ENCODE measurements at places on chromosomes 7 and 10.

DNA sequence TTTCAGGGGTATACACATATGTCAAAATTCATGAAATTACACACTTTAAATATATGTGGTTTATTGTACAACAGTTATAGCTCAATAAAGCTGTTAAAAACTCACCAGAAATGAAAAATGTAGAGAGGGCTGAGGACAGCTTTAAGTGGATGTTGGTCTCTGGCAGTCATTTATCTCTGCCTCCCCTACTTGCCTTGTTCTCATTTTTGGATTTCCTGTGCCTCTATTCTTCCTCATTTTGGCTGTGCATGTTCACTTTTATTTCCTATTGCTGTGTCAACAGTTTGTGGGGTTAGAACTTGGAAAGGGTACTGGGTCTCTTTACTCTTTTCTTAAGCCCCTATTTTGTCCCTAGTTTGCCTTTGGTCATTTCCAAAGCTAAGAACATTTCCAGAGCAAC lies 18.6 kb upstream of the MEST start:
- no peak for DNase-seq

- DNase-seq: no peak
Measured at GRCh38 chr7:72080865-72081510, 331.1 kb downstream of the CALN1 start.

- no peak for DNase-seq
Measured at GRCh38 chr7:44735403-44736165, 13.1 kb upstream of the ZMIZ2 start.

GRCh38 chr10:70130878-70131559 lies 1.6 kb downstream of the AIFM2 start:
- DNase-seq: no peak

DNA sequence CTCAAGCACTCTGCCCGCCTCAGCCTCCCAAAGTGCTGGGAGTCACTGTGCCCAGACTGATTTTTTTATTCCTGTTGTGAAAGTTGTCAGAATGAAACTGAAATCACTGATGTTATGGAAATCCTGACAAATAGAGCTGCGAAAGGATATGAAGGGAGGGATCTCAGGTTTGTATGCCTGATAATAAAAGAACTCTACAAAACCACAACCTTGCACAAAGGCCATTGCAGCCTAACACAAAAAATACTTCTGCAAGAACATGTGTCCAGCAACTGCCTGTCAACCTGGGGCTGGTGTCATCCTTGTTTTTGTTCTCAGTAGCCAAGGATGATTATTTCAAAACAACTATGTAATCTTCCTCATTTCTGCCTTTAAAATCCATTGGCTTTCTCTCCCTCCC lies 126.1 kb downstream of the NEBL start:
- DNase-seq: no peak

DNA sequence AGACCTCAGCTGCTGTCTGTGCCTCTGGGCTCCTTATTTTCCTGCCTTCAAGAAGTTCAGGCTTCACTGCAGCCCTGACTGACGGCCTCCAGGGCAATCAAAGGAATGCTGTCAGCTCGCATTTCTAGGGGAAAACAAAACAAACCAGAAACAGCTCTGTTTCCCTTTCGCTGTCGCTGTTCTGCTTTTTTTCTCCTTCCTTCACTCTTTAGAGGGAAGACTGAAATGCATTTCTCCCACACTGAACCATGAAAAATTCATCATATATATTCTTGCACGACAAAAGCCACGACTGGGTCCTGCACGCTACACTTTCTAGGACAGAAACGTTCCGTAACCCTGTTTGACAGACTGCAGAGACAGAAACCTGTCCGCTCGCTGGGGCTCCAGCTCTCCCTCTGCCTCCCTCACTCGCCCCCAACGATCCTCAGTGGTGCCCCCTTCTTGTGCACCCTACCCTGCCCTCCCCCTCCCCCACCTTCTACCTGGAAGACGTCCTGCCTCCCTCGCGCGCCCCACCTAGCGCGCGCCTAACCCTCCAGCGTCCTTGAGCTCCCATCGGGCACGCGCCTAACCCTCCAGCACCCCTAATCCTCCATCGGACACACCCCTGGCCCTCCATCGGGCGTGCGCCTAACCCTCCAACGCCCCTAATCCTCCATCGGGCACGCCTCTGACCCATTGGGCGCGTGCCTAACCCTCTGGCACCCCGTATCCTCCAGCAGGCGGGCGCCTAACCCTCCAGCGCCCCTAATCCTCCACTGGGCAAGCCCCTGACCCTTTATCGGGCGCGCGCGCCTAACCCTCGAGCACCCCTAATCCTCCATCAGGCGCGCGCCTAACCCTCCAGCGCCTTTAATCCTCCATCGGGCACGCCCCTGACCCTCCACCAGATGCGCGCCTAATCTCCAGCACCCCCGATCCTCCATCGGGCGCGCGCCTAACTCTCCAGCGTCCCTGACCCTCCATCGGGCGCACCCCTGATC lies 37.1 kb downstream of the SVOPL start:
- DNase-seq: no peak

- DNase-seq: no peak
Measured at GRCh38 chr7:81285142-81285871, 366.5 kb upstream of the SEMA3C start.

GRCh38 chr10:14032406-14032998 lies 298.2 kb downstream of the FRMD4A start:
- DNase-seq: no peak

DNA sequence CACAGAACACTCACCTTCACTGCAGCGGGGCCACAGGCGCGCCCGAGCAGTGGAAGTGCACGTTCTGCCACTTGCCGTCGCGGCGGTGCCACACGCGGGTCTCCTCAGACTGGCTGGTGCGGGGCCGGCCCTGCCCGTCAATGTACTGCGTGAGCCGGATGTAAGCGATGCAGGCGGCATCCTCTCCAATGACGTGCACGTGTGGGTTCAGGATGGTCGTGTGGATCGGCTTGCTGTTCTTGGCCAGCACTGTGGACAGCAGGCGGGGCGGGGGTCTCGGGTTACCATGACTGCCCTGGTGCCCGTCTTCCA lies 19.2 kb downstream of the YKT6 start:
- DNase-seq: no peak

DNA sequence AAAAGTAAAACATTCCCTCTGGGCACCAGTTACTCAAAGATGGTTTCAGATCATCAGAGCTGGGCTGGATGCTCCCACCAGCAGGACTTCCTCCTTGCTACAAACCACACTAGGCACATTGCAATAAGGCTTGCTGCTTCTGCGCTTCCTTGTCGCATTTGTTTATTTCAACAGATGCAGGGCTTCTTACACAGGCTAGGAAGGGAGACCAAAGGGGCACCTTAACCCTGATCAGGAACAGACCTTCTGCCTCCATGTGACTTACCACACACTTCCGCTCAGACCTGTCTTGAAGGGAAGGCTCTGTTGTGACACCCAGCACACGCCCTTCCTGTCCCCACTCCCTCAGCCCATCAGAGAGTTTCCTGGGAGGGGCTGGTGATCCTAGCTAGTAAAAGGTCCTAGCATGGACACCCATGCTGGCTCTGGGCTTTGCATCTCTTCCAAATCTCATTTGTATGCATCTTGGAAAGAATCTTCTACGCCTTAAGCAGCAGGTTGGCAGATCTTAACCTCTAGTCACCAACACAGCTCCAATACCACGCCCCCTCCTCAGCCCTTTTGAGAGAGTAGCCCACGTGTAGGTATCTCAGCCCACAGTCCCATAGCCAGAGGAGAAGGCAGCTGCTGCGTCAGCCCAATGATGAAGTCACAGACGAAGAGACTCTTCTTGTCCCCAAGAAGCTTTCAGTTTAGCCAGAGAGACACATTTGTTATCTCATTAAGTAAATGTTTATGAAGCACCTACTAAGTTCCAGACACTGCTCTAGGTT lies 47.1 kb upstream of the SVIL start:
- no peak for DNase-seq

DNA sequence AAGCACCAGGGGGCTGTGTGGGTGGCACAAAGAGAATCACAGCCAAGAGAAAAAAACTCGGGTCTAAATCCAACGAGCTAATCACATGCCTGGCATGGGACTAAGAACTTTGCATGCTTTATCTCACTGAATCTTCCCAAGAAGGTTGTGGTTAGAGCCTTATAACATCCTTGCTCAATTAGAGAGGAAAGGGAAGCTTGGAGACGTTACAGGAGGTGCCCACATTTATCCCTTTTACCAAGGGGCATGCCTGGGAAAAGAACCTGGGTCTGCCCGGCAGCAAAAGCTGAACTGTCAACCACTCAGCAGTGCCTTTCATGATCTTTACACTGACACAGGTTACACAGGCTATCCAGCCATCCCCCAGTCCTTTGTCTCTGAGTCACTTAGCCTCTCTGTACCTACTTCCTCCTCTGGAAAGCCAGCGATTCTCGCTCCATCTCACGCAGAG lies 190.1 kb downstream of the PRPF18 start:
- DNase-seq: no peak

DNA sequence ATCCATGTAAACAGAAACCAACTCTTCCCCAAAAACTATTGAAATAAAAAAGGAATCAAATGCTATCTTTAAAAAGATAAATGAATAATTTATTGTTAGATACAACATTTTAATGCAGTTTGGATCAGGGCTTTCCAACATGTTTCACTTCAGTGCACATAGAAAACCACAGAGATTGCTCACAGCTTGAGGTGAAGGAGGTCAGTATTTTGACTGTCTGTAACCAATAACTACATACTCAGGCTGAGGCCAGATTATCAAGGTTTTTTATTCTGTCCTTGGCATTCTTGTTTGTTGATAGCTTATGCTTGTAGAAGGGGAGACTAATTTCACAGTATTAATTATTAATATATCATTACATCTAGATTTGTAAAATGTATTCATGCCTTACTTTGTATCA lies 195.5 kb downstream of the PRKG1 start:
- no peak for DNase-seq

- DNase-seq: no peak
Measured at GRCh38 chr10:15238555-15239335, 70.3 kb upstream of the NMT2 start.

- DNase-seq: no peak
Measured at GRCh38 chr7:105760551-105761447, 115.6 kb downstream of the ATXN7L1 start.

- no peak for DNase-seq
Measured at GRCh38 chr7:30255064-30255769, 29.2 kb upstream of the ZNRF2 start.

DNA sequence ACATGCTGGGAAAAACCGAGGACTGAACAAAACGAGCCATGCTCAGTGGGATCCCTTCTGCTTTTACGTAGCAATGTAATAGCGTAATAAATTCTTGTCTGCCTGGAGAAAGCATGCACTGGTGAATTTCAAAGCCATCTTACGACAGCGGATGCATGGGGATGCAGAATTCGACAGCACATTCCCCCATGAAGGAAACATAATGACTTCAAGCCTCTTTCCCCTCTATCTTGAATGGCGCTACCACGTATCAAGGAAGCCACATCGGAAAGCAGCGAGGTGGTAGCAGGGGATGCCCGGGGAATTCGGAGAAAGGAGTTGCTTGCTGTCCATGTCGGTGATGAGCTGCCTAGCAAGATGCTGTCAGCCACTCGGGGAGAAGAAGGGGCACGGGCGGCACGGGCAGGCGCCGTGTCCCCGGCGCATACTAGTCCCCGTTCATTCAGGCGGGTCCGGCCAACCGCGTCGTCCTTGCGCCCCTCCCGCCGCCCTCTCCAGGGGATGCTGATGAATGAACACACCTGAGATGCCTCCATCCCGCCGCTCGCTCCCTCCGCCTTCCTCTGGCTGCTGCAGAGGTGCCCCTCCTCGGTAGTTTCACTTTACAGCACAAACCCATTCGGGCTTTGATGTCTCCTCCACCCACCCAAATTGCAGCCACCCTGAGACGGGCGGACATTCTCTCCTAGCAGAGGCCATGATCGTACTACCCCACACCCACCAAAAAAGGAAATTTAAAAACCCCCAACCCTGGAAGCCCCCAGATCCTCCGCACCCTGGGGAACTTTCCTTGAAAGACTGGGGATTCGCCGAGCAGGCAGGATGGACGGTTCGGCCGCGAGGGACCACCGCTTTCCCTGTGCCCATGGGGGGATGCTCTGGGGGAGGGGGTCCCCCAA lies 644 bp downstream of the SORBS1 start:
- no peak for DNase-seq

DNA sequence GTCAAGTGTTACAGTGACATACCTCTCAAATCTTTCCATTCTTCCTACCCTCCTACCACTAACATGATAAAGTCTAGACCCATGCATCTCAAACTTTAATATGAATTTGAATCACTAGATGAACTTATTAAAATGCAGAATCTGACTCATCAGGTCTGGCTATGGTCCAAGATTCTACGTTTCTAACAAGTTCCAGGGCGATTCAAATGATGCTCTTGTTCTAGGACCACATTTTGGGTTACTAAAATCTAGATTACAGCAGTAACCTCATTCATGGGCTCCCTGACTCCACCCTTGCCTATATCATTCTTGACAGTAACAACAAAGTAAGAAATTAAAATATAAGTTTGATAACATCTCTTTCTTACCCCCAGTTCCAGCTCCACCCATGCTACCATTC lies 124.8 kb upstream of the LSM8 start:
- DNase-seq: no peak

DNA sequence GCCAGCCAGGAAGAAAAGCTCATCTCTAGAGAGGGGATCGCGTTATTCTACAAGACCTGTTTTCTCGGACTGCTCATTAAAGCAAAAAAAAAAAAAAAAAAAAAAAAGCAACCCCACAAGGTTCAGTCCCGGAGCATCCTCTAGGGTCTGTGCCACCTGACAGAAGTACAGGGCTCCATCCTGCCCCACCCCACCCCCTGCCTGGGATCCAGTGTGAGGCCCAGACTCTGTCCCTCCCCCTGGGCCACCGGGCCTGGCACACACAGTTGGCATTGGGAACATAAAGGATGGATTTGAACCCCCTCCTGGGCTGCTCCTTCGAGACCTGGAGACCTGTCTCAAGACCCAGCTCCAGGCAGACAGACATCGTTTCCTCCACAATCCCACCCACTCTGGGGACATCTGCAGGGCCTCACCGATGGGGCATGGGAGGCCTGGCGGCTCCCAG lies 688 bp downstream of the ORAI2 start:
- DNase-seq: no peak

All from NCI-H2081 (cell line).